ENCODE measurements at places on chromosomes 1 and 21. TPM values are rescaled to one million over a fixed set of nuclear protein-coding genes. Genes with fewer than 3 reads are reported as not detected.

- no peak for DNase-seq
These were observed 4.0 kb downstream of the FBLIM1 start for GRCh38 chr1:15762546-15762945.

TSPEAR gene
- 0.13 TPM for polyA plus RNA-seq

DNA sequence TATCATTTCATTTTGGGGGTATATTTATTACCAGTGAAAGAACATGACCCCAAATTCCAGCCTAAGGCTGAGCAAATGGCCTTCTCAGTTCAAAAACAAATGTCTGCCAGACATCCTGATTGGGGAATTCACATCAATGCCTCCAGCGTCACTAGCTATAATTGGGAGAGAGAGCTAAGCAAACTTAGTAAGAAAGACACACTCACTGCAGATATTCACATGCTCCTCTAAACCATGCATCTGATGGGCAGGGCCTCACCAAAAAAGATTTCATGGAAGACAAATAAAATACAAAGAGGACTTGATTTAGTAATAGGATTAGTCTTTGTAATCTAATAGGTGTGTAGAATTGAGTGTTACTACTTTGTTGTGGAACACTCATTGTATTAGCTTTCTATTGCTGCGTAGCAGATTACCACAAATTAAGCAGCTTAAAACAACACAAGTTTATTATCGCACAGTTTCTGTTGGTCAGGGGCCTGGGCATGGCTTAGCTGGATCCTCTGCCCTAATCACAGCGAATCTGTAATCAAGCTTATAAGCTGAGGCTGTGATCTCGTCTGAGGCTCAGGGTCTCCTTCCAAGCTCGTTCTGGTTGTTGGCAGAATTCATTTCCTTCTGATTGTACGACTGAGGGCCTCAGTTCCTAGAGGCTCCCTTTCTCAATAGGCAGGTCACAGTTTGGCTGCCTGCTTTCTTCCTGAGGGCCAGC, 243.0 kb downstream of the PBX1 start:
- DNase-seq, result no peak

OXCT2 gene
- polyA plus RNA-seq, result not detected

DNA sequence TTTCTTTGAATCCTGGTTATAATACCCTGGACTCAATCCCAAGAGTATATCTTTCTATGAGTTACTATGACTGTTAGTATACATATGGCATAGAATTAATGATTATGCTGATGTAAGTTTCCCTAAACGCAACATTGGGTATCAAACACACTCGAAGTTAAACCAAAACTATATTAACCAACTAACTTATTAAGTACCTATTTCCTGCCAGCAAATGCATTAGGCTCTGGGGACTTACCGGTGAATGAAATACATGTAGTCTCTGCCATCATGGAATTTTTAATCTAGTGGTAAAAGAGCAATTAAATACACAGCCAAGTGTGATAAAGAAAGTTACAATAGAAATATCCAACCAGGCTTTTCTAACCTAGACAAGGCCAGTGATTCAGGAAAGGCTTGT, 193.6 kb upstream of the ADGRL2 start:
- no peak for DNase-seq

DNA sequence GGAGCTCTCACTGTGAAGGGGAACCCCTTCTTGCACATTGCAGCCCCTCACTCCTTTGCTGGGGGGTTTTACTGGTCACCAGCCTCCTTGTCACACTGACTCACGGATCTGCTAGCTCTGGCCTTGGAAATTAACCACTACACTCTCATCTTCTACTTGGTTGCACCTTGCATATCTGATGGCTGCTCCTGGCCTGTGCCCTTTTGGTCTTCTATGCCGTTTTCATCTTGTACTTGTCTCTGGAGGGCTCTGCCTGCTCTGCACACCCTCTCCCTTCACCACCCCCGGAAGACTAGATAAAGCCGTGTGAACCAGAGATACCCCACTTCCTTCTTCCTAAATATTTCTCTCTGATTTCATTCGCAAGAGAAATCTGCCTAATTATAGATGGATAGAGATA, 44.6 kb downstream of the CD247 start:
- no peak for DNase-seq

- no peak for DNase-seq
These were observed 45.1 kb downstream of the CAPN8 start for GRCh38 chr1:223620297-223620897.

DNA sequence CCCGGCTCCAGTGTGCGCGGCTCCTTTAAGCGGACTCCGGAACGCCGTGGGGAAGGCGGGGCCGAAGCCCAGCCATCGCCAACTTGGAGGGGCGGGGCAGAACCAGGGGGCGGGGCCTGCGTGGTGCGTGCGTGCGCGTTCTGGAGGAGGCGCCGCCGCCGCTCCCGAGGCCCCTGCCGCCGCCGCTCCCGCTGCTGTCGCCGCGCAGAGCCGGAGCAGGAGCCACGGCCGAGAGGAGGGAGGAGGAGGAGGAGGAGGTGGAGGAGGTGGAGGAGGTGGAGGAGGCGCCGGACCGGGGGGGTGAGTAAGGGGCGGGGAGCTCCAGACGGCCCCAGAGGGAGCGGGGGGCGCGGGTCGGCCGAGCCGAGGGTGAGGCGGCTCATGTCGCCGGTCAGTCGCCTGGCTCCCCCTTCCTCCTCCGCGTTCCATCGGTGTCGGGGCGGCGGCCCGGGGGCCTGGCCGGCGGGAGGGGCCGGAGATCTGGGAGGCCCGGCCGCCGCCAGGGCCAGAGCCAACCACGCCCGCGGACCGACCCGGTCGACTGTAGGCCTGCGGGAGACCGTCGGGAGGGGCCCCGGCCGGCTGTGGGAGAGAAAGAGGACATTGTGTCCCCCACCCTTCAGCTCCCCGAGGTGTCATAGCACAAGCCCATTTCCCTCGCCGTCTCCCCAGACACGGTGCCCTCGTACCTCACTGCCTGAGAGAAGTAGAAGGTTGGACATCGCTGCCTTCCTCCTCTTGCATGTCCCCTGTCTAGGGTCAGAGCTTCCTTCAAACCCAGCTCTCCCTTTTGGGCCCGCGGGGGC, at the start of gene RAP1A:
RAP1A (plus strand) TSS at position 155 of the 806 bp plus-strand sequence. CDS start 71,572 bp downstream, outside the sequence.
- peak; percentile 55 for DNase-seq

All from forelimb muscle (tissue), 1 donor.